Stimulated activated CD4-positive, alpha-beta T cell treated with anti-CD3 and anti-CD28 coated beads, Interleukin-15, amount 100 ng/mL, for 48 hours (primary cell): ENCODE measurements at places on chromosomes 5 and 9.

DNA sequence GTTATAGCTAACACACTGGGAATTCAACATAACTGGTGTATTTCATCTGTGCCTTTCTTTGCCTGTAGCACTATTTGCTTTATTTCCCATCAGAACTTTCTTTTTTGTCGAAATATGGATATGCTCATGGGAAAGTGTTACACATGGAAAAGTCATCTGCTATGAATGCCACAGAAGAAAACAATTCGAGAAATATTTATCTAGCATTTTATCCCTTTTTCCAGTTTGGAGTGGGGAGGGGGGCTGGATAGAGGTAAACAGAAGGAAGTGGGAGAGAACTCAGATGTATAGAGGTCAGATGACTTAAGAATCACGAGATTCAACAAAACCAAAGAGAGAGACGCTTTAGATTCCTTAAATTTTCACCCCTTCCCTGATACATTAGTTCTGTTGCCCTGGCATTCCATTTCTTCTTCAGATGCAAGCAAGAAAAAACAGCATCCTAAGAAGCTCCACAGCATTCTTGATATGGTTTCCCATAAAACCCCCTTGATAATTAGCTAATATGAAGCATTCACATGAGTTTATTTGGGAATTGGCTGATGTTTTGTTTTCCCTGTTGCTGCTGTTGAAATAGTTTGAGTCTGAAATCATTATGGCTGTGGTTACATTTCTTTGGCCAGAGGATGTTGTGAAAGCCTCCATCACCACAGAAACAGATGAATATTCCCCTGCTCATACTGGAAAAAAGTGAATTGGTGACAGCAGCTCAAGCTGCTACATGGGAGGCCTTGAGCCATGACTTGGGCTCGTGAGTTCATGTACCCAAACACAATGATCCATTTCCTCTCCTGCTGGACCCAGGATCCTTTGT, 335.8 kb upstream of the DAB2 start:
- DNase-seq: no peak

GRCh38 chr5:108109059-108109458, 272.8 kb downstream of the FBXL17 start:
- DNase-seq: no peak

DNA sequence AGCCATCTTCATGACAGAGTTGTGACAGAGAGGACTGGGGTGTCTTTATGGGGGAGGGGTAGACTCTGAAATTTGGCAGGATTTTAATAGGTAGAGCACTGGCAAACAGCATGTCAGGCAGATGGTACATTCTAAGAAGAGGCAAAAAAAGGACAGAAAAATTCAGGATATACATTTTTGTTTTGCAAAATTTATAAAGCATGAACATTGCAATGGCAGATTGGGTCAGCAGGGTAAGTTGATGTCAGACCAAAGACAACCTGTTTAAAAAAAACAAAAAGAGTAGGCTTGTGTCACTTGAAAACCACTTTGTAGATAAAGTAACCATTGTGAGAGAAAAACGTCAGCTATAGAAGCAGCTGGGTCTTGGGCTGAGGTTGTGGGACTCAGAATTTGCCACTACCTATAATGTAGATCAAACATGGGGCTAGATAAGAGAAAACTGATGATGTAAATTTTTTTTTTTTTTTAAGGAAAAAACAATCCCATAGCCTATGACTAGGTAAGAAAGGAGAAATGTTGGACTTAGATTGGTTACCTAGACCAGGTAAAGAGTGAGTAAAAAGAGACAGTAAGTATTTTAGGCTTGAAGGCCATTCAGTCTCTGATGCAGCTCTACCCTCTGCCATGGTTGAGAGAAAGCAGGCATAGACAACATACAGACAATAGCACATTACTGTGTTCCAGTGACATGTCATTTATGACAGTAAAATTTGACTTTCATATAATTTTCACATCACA, 8.3 kb downstream of the CAMK4 start:
- no peak for DNase-seq

GRCh38 chr5:473551-474192, 30.7 kb downstream of the EXOC3 start:
- no peak for DNase-seq

DNA sequence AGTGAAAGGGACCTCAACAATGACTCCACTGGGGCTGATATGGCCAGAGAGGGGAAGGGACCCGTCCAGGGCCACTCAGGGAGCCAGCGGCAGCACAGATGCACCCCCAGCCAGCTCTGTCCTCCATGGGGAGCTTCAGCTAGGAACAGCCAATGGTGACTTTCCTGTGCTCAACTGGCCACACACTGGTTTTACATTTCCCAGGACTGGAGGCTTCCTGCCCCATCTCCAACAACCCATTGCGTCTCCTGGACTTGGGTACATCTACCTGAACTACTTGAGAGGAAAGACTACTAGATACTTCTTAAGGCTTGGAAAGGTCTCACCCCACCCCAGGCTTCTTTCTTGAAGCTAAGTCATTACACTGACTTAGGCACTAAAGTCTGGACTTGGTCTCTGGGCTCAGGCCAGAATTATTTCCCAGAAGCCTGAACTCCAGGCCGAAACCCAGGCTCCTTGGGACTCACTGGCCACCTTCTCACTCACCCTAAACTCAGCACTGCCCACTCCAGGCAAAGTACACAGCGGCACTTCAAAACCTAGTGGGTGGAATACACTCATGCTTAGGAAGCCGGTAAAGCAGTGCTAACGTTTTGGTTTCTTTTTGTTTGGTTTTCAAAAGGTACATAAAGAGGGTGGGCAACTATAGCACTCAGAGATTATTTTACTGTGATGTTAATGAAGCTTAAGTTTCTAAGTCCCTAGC, 1.5 kb downstream of the IGFBPL1 start:
- DNase-seq: no peak

DNA sequence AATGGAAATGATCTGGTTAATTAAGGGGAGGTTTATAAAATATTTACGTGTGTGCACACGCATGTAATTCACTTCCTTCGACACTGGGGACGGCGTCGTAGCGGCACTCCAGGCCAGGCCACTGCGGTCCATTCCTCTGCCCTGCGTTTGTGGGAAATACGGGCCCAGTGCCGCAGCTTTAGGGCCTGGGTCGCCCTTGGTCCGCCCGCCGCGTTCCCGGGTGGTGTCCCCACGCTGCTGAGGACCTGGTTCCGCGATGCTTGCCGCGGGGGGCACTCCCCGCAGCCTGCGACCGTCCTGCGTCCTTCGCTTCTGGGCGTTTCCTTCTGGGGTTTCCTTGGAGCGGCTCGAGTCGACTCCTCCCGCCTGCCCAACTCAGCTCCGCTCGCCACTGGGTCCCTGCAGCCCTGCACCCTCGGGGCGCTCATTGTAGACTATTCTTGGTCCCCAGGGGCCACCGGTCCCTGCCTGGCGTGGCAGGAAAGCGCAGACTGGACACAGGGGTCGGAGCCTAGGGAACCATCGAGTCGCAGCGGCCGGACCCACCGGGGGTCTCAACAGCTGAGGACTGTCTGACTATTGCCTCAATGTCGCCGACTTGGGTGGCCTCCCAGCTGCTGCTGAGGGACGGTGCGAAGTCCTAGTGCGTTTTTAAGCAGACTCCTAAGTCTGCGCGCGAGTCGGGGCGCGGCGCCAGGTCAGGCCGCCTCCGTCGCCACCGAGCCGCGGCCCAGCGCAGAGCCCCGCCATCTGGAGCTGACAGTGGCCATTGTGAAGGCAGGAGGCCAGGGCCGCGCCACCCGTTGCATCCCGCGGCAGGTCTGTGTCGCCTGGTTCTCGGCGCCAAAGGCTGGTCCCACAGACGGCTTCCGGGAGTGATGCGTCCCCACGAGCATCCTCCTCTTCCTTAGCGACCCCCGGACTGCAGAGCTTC, 4.4 kb upstream of the IRX1 start:
- no peak for DNase-seq

DNA sequence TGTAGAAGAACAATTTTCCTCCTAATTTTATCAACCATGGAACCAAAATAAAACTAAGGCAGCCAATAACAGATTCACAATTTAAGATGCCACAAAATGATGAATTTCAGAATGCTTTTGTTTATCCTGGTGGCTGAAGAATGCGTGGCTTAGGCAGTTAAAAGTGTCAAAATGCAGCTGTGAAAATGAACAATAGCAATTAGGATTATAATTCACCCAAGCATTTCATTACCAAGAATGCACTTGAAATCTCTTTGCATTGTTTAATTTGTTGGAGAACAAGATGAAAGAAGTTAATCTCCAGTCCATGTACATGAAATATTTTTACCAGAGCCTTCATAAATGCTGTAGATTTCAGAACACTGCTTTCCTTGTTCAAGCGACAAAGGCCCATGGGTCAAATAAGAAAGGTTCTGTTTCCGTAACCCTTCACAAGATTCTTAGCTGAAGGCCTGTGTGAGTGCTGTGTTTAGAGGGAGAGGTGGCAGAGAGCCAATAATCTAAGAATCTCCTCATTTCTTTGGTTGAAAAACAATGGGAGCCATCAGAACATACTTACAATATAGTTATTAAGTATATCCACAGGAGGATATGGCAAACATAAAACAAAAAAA, 39.3 kb downstream of the CLINT1 start:
- DNase-seq: no peak

- no peak for DNase-seq
Observed at GRCh38 chr5:72441094-72441723, 66.0 kb downstream of the ZNF366 start.

DNA sequence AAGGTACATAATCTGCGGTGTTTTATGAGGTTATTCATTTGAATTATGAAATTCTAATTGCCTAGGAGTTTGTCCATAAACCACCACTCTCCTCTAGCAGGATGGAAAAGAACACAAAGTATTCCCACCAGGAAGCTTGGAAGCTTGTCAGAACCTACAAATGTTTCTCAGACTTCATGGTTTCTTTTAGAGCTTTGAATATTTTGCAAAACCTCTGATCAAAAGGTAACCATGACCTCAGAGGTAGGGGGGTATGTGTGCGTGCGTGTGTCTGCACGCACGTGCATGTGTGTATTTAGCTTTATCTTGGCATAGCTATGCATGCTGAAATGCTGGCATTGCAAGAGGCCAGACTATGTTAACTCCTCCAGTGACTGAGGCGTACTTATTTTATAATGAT, 847.0 kb downstream of the TLE1 start:
- DNase-seq: no peak

DNA sequence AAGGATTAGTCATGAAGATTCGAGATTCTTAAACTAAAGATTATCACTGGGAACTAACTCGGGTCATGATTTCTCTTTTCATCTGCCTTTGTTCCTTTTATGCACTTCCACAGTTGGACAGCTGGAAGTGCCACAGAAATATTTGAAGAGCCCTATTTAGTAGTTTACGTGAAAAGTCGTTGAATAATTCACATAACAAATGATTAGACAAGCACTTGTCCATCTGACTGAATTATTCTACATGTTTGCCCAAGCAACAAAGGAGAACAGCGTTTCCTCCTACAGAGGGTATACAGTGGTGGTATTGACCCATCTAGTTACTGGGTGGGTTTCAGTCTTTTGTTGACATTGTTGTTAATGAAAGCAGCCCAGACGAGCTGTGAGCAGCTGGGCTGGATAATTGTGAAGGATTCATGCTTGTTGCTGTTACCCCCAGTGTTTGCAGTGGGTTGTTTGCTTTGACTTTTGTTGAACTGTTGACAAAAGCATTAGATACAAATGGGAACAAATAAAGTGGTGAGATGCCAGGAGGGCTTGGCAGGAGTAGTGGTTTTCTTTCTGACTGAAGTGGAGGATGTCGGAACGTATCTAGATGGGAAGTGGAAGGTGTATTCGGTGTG, 96.2 kb downstream of the TLE4 start:
- no peak for DNase-seq

- DNase-seq: no peak
Observed at GRCh38 chr5:1439388-1440097, 5.7 kb downstream of the SLC6A3 start.

GRCh38 chr5:73322437-73323076, 126.0 kb downstream of the FOXD1 start:
- DNase-seq: no peak

GRCh38 chr9:69571032-69571431, 101.1 kb downstream of the APBA1 start:
- no peak for DNase-seq

- DNase-seq: peak; percentile 65
Observed at GRCh38 chr9:97398999-97399758, 12.7 kb upstream of the TDRD7 start.

DNA sequence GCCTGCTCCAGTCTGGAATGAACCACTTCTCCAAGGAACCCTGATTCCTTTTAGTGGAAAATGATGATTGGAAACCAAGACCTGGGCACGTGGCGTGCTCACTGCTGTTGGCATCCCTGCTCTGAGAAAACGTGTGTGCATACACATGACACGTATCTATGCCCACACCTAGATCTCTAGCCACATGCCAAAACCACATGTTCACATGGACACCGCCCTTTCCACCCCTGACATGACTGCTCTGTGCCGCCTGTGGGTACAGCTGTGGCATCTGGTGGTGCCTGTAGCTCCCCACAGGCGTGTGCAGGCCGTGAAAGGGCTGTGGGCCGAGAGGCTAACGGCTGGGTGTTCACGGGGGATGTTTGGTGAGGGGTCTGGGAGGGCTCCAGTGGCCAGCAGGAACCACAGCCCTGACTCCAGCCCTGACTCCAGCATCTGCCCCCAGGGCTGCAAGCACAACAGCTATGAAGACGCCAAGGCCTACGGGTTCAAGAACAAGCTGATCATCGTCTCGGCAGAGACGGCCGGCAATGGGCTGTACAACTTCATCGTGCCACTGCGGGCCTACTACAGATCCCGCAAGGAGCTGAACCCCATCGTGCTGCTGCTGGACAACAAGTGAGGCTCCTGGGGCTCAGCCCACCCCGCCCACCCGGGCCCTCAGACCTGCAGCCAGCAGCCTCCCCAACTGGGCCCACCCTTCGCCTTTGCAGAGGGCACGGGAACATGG, 75.1 kb downstream of the KCNT1 start:
- no peak for DNase-seq

DNA sequence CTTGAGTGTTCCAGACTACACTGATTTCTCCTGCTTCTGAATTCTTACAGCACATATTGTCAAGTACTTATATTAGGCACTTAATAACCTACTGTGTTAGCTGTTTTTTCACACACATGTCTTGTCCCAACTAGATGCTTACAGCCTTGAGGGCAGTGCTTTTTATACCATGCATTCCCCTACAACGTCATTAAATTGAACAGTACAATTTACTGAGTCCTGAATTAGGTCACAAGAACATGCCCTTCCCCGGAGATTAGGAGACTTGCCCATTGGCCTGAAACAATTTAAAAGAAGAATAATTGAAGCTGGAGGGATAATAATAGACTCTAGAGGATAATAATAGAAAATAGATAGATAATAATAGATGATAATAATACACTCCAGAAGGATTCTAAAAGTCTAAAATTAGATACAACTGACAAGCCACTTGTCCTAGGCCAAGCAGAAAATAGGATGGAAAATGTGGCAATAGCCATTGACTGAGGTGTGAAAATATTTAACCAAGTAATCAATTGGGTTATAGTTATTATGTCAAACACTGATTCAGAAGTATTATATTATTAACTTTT, 112.6 kb upstream of the SLC12A2 start:
- no peak for DNase-seq
